ENCODE measurements at places on chromosomes 12 and 14.
A peak's percentile ranks its signal among the peaks of the same experiment; 100 is the strongest.

GRCh38 chr14:49401373-49401772 lies 184.8 kb downstream of the RPS29 start:
- no peak for DNase-seq

DNA sequence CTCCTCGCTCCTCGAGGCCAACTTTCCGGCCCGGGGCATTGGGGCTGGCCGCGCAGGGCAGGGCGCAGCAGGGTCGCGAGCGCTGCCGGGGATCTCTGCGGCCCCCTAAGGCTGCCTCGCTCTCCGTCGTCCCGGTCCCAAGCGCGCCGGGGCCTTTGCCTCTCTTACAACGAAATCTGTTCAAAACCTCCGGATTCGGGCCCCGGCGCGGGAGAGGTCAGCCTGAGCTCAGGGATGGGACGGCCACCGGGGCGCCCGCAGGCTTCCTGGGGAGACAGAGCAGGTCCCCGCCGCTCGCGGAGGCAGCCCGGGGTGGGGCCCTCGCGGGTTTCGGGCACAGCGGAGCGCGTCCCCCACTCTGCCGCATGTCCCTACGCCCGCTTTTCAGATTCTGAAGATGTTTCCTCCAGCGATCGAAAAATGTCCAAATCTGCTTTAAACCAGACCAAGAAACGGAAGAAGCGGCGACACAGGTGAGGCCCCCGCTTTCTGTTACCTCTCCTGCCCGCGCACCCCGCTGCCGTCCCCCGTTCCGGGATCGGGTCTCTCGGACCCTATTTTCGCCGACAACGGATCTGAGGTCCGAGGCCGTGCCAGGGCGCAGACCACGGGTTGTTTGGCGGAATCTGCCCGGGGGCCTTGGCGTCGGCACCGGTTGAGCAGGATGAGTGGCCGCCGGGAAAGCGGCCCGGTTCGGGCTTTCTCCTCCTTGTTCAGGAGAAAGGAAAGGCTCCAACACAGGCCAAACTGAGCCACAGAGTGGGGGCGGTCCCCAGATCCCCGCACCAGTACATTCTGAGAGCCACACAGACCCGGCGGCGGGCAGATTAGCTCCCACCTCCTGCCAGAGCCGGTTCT lies 1.8 kb downstream of the VSX2 start:
- no peak for DNase-seq

DNA sequence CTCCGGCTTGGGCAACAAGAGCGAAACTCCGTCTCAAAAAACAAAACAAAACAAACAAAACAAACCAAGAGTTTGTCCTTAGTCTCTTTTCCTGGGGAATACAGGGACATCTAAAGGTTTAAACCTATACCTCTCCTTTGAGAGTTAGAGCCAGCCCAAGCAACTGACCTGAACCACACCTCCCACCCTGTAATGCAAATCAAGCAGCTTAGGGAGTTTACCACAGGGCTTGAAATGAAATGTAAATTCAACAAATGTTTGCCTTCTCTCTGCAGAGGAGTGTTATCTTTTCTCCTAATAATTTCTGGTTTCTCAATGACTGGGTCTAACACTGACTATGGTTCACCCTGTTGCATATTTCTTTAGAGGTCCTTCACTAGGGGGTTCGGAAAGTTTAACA lies 16.7 kb downstream of the PPP1CC start:
- no peak for DNase-seq

DNA sequence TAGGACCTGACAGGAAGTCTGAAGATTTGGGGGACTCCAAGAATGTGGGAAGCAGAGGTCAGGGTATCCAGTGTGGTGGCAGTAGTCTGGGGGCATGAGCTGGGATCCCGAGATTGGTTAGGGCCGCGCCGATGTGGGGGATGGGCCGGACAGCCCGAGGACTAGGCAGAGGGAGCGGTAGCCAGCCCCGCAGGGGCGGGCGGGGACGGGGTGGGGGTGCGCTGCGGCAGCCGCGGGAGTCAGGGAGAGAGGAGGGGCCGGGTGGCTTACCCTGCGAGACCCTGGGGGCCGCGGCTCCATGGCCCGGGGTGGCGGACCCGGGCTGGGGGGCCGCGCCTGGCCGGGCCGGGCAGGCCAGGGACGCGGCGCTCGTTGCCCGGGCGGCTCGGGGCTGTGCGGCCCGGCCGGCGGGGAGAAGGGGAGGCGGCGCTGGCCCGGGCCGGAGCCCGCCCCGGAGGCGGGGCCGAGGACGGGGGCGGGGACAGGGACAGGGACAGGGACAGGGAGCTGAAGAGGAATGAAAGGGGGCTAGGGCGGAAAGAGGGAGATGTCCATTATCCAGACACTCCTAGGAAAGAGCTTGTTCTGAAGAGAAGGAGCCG lies 5.6 kb downstream of the ZNF385A start:
- DNase-seq: peak; percentile 65

DNA sequence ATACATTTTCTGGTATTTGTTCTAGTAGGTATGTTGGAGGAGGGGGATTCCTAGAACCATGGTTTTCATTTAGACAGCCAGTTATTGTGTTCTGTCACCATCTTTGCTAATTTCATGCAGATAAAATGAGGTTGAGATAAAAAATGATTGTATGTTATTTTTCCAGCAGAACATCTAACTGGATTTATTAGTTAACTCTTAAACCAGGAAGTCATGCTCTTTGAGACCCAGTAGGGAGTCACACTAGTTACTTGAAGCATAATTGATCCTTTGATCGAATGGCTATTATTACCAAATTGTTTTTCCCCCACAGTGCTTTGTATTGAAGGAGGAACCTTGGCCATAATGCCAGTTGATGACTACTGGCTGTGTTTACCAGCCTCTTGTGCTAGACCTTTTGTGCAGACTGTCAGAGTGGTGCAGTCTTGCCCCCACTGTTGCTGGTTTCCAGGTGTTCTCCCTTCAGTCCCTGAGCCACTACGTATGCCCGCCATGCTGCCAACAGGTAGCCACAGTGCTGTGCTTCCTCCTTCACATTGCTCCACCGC lies 6.0 kb downstream of the EID3 start:
- no peak for DNase-seq

- DNase-seq: no peak
Observed at GRCh38 chr14:78709795-78710557, 539.8 kb downstream of the NRXN3 start.

GRCh38 chr12:6539314-6539682 lies 5.0 kb downstream of the GAPDH start:
- DNase-seq: no peak

DNA sequence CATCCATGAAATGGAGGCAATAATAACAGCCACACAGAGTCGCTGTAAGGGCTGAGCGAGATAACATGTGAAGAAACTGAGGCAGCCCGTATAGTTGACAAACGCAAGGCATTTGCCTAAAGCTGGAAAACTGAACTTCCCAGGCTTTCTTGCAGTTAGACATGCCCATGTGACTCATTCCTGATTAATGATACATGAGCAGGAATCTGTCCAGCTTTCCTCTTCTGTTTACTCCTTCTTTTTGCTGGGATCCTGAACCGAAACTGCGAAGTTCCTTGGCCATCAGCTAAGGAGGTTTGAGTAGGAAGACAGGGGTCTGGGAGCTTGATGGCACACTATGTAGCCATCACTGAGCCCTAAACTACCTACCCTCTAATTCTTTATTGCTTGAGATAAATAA lies 52.2 kb downstream of the ST8SIA1 start:
- peak; percentile 73 for DNase-seq

DNA sequence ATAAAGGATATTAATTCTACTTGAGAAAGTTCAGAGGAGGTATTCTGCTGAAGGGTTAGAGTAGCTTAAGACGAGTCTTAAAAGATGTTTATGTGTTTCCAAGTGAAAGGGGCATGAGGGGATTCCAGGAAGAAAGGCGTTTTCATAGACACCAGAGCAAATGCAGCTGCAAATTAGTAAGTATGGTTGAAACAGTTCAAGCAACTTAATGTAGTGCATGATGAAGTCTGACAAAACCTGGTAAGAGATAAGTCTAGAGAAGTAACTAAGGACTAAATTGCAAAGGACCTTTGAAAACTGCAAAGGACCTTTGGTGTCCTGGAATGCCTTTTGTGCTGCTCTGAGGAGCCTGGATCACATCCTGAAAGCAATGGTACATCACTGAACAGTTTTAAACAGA lies 11.5 kb downstream of the LUM start:
- no peak for DNase-seq

GRCh38 chr12:39429809-39430208 lies 13.1 kb downstream of the KIF21A start:
- DNase-seq: no peak

GRCh38 chr12:48739618-48740269 lies 23.2 kb upstream of the CCNT1 start:
- no peak for DNase-seq

GRCh38 chr12:41697161-41697560 lies 447.5 kb downstream of the GXYLT1 start:
- no peak for DNase-seq

- peak; percentile 62 for DNase-seq
Observed at GRCh38 chr14:61596990-61597389, 98.3 kb upstream of the HIF1A start.

DNA sequence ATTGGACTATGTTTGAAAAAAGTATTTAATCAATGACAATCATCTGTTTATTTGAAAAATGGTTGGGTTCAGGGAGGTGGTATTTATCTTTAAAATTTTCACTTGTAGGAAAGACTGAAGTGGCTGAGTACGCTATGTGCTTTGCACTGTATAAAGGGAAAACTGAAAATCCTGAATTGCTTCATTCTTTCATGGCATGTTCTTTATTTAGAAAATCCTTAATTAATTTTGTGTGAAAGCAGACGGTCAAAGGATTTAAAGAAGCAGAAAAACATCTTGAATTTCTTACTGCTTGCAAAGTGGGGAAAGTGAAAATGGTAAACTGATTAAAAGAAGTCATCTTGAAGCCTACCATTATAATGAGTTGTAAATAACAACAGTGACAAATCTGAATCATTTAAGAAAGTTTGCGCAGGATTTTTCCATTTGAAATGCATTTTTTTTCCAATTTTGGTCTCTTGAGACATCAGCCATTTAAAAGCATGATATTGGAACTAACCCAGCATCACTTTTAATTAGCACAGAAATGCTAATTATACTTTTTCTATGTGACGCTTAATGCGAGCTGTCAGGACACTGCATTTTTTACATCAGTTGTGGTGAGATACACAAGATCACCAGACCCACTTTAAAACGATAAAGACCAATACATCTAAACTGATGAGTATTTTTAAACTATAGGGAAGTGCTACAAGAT lies 169.0 kb downstream of the NEDD1 start:
- no peak for DNase-seq

GRCh38 chr12:32305163-32305562 lies 94.2 kb upstream of the FGD4 start:
- peak; percentile 33 for DNase-seq

- peak; percentile 60 for DNase-seq
Observed at GRCh38 chr12:115998119-115998633, 279.3 kb downstream of the MED13L start.

DNA sequence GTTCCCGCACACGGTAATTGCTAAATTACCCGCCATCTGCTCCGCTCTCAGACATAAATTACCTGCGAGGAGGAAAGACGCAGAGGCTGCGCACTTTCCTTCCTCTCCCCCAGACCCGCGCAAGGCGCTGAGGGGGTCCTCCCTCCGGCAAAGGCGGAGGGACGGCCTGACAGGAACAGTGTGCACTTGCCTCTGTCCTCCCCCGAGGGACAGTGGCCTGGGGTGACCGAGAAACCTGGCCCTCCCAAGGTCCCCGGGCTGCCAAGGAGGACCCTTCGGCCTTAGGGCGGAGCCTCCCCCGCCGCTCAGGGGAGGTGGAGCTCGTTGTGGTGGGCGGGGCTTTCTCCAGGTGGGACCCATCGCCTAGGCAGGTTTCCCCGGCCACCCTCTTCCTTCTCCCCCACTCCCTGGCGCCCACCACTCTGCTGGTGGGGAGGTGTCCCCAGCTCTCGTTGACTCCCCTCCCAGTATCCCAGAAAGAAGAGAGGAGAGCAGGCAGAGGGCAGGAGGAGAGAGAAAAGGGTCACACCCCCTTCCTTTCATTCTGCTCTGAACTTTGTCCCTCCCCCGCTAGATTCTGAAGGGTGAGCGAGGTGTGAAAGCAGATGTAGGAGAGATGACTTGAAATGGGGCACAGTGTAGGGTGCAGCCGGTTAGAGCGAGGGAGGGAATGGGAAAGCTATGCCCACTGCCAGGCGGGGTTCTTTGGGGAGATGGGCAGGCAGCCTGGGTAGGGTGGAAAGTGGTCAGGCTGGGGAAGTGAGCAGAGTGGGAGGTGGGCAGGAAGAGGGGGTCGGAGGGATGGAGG lies 11.4 kb upstream of the CALCOCO1 start:
- DNase-seq: no peak

GRCh38 chr12:10540776-10541205 lies 35.1 kb downstream of the EIF2S3B start:
- peak; percentile 55 for DNase-seq

All from fibroblast of skin of back (primary cell).